ENCODE measurements at places on chromosomes 3 and 15.

- no peak for DNase-seq
Measured at GRCh38 chr3:122488262-122488973, 26.3 kb downstream of the KPNA1 start.

- DNase-seq = no peak
Measured at GRCh38 chr3:132756108-132756650, 34.0 kb upstream of the NPHP3 start.

DNA sequence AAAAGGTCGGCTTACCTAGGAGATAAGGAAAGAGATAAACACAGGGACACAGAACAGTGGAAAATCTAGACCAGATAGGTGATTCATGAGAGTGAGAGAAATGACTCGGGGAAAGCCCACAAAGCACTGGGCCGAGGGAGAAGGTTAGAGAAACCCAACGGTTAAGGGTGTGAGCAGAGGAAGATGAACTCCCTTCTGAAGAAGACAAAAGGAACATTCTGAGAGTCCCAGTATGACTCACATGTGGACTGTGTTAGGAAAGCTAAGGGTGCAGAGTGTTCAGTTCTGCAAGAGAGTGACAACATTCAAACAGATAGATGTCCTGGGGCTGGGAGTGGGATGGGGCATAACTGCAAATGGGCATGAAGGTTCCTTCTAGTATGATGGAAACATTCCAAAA lies 83.0 kb downstream of the CNTN3 start:
- DNase-seq = no peak

GRCh38 chr3:111747490-111747889 lies 111.6 kb upstream of the PHLDB2 start:
- no peak for DNase-seq

- no peak for DNase-seq
Measured at GRCh38 chr3:71462586-71462985, 120.9 kb downstream of the FOXP1 start.

DNA sequence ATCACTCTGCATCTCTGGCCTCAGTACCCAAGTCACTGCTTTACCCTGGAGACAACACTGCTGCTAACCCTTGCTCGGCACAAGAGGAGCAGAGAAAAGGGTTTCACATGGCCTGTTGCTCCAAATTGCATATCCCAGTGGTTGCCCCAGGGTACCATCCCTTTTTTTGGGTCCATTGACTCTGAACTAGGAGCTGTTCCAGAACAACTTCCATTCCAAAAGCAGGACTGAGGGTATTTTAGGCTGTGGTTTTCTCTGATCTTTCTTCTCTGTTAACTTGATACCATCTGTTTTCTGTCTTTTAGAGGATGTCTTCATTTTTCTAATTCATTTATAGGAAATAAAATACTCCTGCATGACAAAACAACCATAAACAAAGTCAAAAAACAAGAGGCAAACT lies 17.3 kb upstream of the RYK start:
- DNase-seq = no peak

- no peak for DNase-seq
Measured at GRCh38 chr15:31801152-31801551, 229.2 kb upstream of the CHRNA7 start.

- no peak for DNase-seq
Measured at GRCh38 chr3:77460326-77460725, 420.4 kb downstream of the ROBO2 start.

DNA sequence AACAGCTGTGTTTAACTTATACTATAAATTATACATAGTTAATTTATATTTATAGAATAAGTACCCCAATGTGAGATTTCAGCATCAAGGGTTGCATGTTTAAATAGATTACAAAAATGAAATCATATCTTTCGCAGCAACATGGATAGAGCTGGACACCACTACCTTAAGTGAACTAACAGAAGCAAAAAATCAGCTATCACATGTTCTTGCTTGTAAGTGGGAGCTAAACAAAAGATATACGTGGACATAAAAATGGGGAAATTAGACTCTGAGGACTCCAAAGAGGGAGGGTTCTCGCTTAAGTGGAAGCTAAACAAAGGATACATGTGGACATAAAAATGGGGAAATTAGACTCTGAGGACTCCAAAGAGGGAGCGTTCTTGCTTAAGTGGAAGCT lies 626.5 kb upstream of the DPPA4 start:
- no peak for DNase-seq

DNA sequence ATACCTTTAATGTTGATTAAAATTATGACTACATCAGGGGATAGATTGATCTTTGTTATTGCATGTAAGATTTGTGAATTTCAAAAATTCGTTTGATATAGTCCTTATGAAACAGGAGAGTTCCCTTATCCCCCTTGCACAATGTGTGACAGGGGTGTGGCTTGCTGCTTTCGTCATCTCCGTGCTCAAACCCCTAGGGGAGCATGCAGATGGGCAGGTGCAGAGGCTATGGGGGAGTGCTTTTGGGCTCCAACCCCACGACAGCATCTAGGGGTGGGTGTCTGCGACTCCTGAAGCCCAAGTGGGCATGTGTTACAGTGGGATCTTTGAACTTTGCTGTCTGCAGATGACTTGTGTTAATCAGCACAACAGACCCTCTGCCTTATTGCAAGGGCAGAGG lies 360.1 kb upstream of the GOLIM4 start:
- DNase-seq = no peak

- no peak for DNase-seq
Measured at GRCh38 chr3:58092521-58092920, 84.3 kb downstream of the FLNB start.

- DNase-seq = no peak
Measured at GRCh38 chr3:197212290-197212689, 86.1 kb downstream of the DLG1 start.

Data from CD4-positive, alpha-beta T cell treated with Interleukin-2 at 100 ng/mL for 4 hours (primary cell).